Activated CD4-positive, CD25-positive, alpha-beta regulatory T cell treated with anti-CD3 and anti-CD28 coated beads, Interleukin-2, amount 50 U/mL, for 16 hours (primary cell): ENCODE measurements at places on chromosomes 12 and 14.

DNA sequence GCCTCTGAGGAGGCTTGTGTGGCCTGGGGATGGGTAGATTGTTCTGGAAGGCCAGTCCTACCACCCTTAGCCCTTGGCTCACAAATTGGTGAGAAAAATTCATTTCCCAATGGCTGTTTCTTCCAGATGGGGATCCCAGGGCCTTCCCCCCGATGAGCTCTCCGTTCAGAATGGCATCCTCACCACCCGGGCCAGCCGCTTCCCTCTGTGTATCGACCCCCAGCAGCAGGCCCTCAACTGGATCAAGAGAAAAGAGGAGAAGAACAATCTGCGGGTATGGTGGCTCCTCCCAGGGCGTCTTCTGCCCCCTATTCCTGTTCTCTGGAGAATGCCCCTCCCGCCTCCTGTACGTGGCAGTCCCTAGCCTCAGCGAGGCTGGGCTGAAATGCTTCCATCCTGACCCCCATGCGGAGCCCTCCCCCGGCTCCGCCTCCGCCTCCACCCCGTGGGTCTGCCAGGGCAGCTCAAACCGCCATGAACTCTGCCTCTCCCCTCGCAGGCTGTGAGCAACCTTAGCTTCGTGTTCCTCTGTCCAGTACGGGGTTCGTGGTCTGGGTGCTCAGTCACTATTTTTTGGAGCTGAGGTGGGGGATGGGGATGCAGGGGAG, 57.8 kb downstream of the CCDC92 start:
- DNase-seq: no peak

DNA sequence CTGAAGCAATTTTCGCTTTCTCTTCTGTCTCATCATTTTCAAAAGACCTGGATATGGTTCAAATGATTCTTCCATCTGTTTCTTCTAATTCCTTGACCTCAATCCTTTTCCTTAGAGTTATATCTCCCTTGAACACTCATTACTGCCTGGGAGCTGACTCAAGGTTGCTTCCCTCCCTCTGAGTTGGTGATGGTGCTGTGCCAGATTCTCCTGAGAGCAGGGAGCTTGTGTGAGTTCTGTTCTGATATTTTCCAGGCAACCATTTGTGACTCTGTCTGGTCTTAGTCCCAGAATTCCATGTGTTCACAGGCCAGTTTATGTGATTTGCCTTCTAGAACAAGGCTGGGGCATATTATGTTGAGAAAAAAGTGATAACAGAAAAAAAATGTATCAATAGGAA, 505.1 kb upstream of the SYT1 start:
- no peak for DNase-seq

- DNase-seq: no peak
These were observed 14.5 kb upstream of the ADSS1 start for GRCh38 chr14:104709387-104710039.

- no peak for DNase-seq
These were observed 179.9 kb upstream of the ATF7IP start for GRCh38 chr12:14185427-14186192.

GRCh38 chr12:7039403-7039802, 21.1 kb upstream of the C1S start:
- no peak for DNase-seq

DNA sequence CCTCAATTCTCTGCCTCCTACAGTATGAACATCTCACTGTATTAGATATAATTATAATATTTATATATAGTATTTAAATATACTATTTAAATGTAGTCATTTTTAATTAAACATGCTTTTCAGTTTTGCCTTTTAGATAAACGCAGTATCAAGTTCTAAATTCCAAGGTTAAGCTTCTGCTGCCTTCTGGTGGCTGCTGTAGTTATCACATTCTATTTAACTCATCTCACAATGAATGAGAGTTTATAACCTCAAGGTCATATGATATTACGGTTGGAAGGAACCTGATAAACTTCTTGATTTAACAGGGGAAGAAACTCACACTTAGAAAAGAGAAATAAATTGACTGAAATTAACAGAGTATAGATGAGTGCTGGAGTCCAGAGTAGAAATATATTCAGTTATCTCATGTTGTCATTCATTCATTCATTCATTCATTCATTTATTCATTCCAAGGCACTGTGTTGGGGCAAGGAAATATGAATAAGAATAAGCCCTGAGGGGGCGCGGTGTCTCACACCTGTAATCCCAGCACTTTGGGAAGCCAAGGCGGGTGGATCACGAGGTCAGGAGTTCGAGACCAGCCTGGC, 31.9 kb downstream of the GUCY2C start:
- DNase-seq: no peak

DNA sequence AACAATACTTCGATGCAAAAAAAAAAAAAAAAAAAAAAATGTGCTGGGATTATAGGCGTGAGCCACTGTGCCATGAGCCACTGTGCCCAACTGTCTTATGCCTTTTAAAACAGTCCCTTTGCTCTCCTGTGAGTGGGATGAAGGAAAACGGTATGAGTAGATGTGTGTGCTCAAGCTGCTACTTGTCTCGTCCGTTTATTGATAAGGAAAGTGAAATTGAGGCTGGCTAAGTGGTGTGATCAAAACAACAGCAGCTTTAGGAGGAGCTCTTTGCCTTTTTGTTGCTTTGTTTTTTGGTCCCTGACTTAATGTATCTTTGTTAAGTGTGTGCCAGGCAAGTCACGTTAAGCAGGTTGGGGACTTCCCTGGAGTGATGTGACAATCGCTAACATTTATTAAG, 275.9 kb downstream of the TMEM132C start:
- no peak for DNase-seq

DNA sequence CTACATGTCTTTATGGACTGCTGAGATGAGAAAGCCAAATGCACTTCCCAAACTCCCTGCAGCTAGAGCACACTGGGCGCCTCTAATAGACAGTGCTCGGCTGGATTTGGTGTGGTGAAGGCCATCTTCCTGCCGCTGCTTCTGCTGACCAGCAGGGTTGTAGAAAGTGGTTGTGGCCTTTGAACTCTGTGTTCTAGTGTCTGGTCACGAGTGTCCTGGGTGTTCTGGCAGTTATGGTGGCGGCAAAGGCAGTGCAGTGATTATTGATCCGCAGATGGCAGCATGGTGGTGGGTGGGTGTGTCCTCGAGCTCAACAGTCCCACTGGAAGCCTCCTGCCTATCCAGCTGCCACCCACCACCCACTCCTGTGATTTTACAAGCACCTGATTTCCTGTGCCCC, 43.4 kb downstream of the SMIM41 start:
- DNase-seq: no peak

GRCh38 chr14:36300337-36300736, 20.1 kb downstream of the MBIP start:
- no peak for DNase-seq

- no peak for DNase-seq
These were observed 105.1 kb downstream of the PRIMA1 start for GRCh38 chr14:93683226-93683625.

DNA sequence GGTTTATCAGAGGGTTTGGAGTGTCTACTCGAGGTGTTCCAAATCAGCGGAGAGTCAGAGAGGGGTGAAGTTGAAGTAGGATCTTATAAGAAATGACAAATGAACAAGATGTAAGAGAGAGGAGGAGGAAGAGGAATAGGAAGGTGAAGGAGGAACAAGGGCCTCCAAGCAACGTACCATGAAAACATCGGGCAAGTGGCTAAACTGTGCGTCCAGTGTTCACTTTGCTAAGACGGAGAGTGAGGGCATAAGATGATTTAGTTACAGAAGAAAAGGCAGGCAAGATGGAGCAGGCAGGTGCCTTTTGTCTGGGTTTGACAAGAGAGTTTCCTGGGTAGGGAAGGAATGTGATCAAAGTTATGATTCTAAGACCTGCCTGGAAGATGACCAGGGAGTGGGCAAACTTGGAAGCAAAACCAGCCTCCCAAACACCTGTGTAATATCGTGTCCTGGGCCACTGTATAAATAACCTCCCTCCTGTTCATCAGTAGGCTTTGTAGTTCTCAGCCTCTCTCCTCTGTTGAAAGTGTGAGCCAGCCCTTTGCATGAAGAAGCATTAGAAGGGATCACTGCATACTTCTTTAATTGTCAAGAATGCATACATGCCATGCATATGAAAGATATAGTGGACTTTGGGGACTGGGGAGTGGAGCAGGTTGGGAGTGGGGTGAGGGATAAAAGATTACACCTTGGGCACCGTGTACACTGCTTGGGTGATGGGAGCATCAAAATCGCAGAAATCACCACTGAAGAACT, 111.4 kb downstream of the ZFP36L1 start:
- no peak for DNase-seq

GRCh38 chr14:40445020-40445419, 1012.8 kb upstream of the FBXO33 start:
- no peak for DNase-seq

GRCh38 chr14:64944861-64945260, 2.3 kb upstream of the GPX2 start:
- DNase-seq: no peak

- no peak for DNase-seq
These were observed 14.9 kb downstream of the TUBA1C start for GRCh38 chr12:49279706-49280159.

GRCh38 chr14:35147186-35147585, 24.8 kb downstream of the PRORP start:
- no peak for DNase-seq
